Stimulated activated CD4-positive, alpha-beta T cell treated with anti-CD3 and anti-CD28 coated beads, TNF-alpha, amount 100 ng/mL, for 4 hours (primary cell): ENCODE measurements at places on chromosomes 4 and X.

GRCh38 chrX:135295238-135295943 lies 13.9 kb upstream of the ETDC start:
- DNase-seq, result peak; percentile 34

- DNase-seq, result no peak
These were observed 4.6 kb downstream of the JAKMIP1 start for GRCh38 chr4:6195602-6196319.

DNA sequence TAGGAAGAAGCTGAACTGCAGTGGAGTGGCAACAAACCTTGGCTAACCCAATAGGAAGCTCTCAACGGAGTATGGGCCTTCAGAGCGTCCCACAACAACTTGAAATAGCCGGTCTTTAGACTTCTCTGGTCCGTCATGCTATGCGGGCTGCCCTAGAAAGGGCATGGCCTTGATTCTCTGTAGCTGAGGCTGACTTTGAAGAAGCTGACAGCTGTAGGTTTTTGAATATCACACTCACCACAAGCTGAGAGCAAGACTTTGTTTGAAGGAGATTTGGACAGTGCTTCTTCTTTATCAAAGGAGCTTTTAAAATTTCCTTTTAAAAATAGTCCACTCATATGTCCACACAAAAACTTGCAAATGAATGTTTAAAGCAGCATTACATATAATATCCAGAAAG lies 322.9 kb downstream of the CAMK2D start:
- DNase-seq, result no peak

GRCh38 chrX:17741123-17741511 lies 3.8 kb downstream of the SCML1 start:
- no peak for DNase-seq

DNA sequence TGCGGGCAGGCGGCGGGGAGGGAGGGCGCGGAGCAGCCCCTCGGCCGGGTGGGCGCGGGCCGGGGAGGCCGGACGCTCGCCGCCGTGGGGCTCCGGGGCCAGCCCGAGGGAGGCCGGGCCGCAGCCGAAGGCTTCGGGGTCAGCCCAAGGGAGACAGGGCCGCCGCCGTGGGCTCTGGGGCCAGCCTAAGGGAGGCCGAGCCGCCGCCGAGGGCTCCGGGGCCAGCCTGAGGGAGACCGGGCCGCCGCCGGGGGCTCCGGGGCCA lies 251 bp downstream of the KIAA0232 start:
- no peak for DNase-seq

DNA sequence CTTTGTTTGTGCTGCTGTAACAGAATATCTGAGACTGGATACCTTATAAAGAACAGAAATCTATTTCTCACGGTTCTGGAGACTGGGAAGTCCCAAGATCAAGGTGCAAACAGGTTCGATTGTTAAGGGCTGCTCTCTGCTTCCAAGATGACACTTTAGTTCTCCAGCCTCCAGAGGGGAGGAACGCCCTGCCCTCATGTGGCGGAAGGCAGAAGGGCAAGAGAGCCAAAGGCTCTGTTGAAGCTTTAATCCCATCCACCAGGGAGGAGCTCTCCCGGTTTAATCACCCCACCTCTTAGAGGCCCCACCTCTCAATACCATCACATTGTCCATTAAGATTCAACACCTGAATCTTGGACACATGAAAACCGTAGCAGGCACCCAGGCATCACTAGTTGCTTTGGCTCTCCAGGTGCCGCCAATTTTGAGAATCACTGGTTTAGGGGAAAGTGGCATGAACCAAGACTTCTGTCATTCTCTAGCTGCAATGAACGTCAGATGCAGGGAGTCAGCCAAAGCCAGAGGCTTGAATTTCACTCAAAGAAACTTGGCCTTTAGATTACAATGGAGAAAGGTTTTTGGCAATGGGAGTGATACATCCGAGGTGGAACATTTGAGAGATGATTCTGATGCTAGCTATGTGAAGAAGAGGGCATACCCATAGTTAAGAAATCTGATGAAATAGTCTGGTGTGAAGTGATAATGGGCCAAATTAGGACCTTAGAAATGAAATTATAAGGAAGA lies 15.7 kb downstream of the FHL1 start:
- no peak for DNase-seq

DNA sequence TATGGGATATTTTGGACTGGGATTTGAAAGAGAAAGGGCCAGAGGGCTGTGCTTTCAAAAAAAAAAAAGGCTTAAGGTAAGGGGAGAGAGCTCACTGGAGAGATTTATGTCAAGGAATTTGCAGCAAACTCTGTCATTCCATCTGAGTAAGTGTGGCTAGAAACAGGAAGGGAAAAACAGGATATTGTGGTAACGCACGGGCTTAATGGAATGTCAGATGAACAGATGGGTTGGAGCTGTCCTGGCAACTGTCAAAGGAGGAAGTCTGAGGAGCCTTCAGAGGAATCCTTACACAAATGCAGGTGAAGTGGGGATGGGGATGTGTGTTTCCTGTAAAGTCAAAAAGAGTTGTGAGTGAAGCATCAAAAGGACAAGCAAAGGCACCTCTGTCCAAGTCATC lies 15.1 kb upstream of the NKX3-2 start:
- no peak for DNase-seq

DNA sequence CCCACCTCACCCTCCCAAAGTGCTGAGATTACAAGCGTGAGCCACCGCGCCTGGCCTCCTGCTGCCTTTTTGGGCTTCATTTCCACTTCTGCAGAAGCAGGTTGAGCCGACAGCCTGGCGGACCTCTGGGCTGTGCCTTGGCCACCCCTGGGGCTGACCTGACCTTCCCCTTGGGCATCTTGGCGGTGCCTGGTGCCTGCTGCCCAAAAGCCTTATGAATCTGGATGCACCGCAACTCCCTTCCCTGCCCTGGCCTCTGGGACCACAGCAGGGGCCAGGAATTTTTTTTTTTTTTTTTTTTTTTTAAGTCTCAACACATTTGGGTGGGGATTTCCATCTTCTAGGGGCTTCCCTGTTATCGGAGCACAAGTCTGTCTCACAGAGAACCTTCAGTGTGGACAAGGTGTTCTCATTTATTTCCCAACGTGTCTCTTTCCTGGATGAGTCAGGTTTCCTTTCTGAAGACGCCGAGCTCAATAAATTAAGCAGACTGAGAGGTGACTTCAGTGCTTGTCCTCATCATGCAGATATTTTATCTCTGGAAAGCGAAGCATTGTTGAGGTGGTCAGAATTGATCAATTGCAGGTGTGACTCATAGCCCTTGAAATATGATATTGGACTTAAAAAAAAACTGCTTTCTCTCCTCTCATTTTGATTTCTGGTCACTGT lies 79.7 kb downstream of the SHROOM2 start:
- DNase-seq, result no peak

DNA sequence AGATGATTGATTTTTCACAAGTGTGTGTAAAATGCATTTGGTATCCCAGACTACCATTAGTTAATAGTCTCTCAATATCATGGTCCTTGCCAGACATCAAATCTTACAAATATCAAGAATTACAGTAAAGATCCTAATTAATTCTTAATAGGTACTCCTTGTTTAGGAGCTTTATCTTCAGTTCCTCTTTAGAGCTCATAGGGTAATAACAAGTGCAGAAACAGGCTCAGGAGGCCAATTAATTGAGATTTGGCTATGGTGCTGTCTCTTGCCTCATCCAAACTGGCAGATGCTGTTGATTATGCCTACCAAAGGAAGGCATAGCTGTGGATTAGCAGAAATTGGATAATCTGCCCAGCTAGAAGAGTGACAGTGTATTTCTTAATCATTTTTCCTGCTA lies 6.9 kb downstream of the MTMR1 start:
- no peak for DNase-seq

- DNase-seq, result no peak
These were observed 241.5 kb downstream of the FRAS1 start for GRCh38 chr4:78298618-78299017.

- DNase-seq, result no peak
These were observed 235.5 kb upstream of the KLF8 start for GRCh38 chrX:55996649-55997048.

- DNase-seq, result no peak
These were observed 454.1 kb upstream of the ADGRL3 start for GRCh38 chr4:60745800-60746571.

GRCh38 chr4:75736862-75737261 lies 12.5 kb downstream of the USO1 start:
- DNase-seq, result no peak

DNA sequence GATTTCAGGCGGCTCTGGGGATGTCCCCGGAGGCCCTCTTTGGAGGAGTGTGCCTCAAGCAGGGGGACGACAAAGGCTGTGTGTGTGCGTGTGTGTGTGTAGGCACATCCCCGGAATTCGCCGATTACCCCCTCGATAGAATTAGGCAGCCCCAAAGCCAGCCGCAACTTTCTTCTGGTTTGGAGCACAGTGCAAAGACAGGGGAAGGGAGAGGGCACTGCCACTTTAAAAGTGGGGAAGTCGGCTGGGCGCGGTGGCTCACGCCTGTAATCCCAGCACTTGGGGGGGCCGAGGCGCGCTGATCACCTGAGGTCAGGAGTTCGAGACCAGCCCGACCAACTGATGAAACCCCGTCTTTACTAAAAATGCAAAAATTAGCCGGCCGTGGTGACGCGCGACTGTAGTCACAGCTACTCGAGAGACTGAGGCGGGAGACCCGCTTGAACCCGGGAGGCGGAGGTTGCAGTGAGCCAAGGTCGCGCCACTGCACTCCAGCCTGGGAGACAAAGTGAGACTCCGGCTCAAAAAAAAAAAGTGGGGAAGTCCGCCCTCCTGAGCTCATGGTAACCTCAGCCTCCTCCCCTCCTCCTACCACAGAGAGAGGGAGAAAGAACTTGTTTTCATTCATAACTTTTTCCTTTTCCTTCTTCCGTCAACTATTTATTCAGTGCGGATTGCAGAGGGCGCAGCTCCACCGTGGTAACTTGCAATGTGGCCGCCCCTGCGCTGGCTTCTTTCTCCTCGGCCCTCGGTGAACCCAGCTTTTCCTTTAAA lies 2.4 kb downstream of the SPRY1 start:
- DNase-seq, result no peak

DNA sequence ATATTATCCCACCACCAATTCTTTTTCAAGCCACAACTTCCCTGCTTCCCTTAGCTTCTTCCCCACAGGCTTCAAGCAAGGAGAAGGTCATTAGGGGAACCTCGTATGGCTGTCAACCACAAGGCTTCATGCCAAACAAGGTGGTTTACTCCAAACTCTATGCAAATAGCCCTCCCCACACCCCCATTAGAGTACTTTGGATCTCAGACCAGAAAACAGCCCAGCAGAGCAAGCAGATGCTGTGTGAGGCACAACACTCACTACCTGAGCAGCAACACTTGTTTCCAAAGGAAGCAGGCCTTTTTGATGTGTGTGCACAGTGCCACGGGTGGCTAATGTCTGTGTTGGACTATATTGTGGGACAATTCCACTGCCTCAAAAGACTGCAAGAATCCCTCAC lies 189.0 kb downstream of the AR start:
- no peak for DNase-seq

DNA sequence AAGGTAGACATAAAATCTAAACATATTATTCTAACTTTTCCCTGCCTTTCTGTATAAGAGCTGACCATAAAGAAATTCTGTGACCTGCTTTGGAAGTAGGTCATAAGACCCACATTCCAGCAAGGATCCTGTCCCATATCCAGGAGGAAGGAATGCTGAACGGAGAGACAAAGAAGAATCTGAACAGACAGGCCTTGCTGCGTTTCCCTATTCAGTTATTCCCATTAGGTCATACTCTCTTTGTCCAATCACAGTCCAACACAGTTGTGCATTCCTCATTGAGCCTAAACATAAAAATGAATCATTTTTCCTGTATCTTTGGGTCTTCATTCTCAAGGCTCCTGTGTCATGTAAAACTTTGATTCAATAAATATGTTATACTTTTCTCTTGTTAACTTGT lies 287.6 kb upstream of the TAPT1 start:
- no peak for DNase-seq

- no peak for DNase-seq
These were observed 657.7 kb downstream of the PDHA2 start for GRCh38 chr4:96497621-96498020.

- no peak for DNase-seq
These were observed 216.6 kb upstream of the SLC7A11 start for GRCh38 chr4:138458751-138459150.

DNA sequence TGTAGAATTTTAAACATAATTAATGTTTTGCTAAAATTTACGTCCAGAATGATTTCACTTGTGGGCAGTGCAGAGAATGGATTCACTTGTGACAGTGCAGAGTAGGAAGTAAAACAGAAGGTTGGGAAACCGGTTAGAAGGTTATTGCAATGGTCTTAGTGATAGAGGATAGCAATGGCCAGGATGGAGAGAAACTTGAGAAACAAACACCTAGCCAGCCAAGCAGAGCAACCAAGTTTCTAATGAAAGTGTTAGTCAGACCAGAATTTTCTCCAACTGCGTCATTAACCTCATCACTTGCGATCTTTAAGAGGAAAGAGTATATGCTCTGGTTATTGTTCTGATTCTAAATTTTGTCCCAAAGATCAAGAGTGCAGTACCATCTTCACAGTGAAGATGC lies 50.0 kb upstream of the TBC1D9 start:
- DNase-seq, result no peak

- no peak for DNase-seq
These were observed 8.5 kb downstream of the AKAP17A start for GRCh38 chrX:1599791-1600405.

- DNase-seq, result no peak
These were observed 62.2 kb downstream of the EVC start for GRCh38 chr4:5773271-5773555.

GRCh38 chrX:102558607-102559006 lies 40.7 kb upstream of the ARMCX5 start:
- DNase-seq, result no peak

- no peak for DNase-seq
These were observed 59.4 kb downstream of the SHOX start for GRCh38 chrX:689983-690382.

GRCh38 chrX:29911673-29912072 lies 303.7 kb upstream of the MAGEB2 start:
- DNase-seq, result no peak

- no peak for DNase-seq
These were observed 5.2 kb downstream of the HELT start for GRCh38 chr4:185023471-185023870.

- DNase-seq, result no peak
These were observed 6.4 kb downstream of the FOXP3 start for GRCh38 chrX:49257846-49258748.

GRCh38 chr4:98503676-98504075 lies 154.7 kb downstream of the TSPAN5 start:
- DNase-seq, result no peak
